ENCODE measurements at places on chromosomes 3 and 15.

DNA sequence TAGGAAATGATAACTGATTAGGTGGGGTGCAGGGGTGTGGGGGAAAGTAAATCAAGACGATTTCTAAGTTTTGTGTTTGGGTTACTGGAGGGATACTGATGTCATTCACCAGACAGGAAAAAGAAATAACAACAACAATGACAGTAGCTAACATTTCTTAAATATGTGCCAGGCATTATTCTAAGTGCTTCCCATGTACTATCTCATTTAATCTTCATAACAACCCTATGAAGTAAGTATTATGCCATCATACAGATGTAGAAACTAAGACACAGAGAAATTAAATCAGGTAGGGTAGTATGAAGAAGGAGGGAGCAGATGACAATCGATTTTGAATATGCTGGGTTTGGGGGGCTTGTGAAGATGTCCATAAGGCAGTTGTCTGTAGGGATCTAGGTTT is 13.3 kb downstream of the MYO5A start:
- no peak for DNase-seq

DNA sequence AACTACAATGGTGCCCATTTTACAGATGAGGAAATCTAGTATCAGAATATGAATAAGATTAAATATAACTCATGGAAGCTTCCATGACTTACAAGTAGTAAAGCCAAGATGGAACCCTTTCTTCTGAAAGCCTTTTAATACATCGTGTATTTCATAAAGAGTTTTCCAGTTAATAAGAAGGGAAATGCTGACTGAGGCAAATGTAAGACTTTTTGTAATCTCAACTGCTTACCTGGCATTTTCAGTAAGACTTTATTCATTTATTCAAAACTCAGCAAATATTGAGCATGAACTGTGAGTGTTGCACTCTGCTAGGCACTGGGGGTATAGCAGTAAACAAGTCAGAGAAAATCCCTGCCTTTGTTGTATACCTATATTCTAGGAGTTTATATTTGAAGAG is 256.4 kb upstream of the THRB start:
- DNase-seq: no peak

DNA sequence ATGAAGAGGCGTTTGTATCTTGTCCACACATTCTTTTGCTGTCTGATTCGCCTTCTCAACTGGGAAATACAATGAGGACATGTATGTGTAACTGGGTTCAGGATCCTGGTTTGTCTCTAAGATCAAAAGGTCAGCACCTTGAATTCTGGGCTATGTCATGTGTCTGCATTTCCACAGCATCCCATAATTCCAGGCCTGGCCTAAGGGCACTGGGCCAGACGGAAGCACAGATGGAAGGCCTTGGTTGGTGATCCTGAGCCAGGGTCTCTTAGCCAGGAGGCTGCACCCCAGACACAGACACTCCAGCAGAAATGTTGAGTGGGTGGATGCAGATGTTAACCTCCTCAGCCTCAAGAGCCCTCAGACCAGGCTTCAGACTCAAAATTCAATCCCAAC is 23.7 kb upstream of the HERC1 start:
- no peak for DNase-seq

- DNase-seq: no peak
Observed at GRCh38 chr3:31013090-31013489, 118.6 kb upstream of the GADL1 start.

Data from small intestine (tissue), 16 donors.